ENCODE measurements at places on chromosomes 5 and 9.
A peak's percentile ranks its signal among the peaks of the same experiment; 100 is the strongest.

DNA sequence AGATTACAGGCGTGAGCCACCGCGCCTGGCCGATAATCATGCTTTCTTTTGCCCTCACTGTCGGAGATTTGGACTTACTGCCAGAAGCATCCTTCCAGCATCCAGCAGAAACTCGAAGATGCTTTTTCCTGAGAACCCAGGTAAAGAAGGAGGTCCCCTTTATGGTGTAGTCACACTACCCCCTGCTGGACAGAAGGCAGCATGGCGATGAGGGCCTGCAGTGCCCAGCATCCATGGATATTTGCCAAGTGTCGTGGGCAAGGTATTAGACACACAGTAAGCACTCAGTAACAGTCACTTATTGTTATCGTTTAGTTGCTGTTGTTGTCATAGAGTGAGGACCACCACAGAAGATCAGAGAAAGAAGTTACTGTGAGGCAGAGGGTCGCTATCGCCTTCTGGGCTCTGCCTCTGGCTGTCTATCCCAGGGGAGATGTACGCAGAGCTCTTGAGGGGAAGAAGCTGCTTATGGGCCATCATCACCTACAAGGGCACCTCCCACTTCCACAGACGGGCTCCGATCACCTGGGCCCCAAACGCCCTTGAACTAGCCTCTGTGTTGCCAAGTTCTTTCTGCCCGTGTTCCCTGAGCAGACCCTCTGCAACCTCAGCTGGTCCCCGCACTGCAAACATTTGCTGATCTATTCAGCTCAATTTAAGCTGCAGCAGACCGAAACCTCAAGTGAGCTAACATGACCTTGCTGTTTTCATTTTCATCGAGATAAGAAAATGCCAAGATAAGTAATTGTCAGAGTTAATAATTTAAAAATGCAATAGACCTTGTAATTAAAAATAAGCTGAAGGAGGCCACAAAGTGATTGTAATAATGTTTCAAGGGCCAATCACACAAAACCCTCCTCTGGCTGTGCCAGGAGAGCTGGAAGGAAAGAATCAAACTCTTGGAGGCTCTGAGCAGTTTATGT is 23.9 kb downstream of the C5orf15 start:
- peak; percentile 57 for DNase-seq

GRCh38 chr5:136038635-136039034 is 9.8 kb downstream of the TGFBI start:
- peak; percentile 66 for DNase-seq

DNA sequence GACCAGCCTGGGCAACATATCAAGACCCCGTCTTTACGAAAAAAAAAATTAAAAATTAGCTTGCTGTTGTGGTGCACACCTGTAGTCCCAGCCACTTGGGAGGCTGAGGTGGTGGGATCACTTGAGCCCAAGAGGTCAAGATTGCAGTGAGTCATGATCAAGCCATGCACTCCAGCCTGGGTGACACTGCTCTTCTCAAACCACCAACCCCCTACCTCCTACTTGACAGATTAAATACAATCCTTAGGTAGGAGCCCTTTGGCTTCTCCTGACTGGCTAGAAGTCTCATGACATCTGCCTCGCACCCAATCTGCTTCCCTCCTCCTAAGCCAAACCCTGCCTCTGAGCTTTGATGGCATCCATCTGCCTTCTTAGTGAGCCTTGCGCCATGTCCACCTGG is 11.6 kb upstream of the FBP1 start:
- DNase-seq = no peak

DNA sequence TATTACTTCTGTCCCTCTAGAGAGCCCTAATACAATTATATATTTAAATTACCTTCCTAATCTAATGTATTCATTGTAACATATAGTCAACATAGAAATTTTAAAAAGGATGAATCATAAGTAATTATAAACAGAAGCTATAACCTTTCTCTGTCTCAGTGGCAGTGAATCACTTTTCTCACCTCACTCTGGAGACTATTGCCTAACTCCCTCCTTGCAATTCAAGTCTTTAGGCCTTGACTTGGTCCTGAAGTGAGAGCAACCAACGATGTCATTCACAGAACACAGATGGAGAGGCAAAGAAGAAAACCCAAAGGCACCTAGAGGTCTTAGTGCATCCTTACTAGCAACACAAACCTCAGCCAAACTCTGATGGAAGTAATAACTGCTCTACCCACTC is 133.3 kb upstream of the DPYSL3 start:
- DNase-seq = peak; percentile 41

- DNase-seq = no peak
These were observed 346.9 kb downstream of the KDM4C start for GRCh38 chr9:7104625-7105024.

DNA sequence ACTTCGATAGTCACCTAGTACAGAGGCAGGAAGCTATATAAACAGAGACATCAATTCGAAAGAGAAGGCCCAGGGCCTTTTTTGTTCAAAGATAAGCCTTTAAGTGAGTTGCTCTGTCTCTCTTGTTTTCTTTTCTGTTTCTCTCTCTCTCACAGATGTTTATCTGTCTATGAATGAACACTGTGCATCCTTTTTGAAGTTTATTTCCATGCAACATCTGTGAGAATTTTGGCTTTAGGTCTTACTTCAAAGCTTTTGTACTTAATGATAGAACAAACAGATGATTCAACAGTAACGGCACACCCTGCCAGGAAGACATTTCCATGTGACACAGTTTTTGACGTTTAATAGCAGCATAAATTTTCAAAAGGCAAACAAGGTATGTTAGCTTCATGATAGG is 1413.1 kb upstream of the CDH6 start:
- no peak for DNase-seq
